CD8-positive, alpha-beta T cell (primary cell): ENCODE measurements at places on chromosomes 4 and X.

DNA sequence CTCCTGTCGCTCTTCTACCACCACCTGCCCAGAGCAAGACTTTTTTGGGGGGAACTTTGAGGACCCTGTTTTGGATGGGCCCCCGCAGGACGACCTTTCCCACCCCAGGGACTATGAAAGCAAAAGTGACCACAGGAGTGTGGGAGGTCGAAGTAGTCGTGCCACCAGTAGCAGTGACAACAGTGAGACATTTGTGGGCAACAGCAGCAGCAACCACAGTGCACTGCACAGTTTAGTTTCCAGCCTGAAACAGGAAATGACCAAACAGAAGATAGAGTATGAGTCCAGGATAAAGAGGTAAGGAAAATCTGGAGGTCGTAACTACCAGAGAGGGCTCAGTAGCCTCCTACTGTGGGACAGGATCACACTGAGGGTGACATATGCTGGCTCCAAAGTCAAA, 364.5 kb downstream of the MAPK10 start:
- DNase-seq: no peak

DNA sequence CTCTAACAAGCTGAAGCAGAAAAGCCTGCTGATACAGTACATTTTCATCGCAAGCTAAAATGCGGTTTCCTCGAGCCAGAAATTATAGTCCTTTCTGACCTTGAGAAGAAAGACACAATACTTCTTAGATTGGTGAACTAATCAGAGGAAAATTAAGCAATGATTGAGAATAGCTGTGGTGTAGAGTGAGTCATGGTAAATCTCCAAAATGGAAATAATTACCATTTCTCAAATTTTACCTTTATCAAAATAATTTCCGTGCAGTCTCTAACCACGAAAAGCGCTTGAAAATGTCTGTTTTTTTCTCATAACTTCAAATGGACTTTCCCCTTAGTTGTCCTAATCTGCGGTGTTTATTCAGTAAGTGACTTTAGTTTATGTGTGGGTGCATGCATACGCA, 190.2 kb downstream of the CPE start:
- DNase-seq: no peak

- no peak for DNase-seq
Observed at GRCh38 chr4:104418286-104418685, 76.4 kb downstream of the CXXC4 start.

DNA sequence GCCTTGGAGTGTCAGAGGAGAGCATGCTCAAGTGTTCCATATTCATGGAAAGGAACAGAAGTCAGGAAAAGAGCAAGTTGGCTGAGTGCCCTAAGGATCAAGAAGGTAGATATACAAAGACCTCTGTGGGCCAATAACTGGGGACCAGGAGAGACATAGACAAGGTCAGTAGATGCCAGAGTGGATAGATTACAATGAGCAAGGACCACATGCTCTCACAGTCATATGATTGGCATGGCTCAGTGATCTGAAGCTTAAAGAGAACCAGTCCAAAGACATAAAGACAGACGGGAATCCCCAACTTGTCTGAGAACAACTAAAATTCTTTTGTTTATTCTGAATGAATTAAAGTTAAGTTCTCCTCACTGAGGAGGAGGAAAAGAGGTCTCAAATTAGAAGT, 289.7 kb downstream of the HS3ST1 start:
- no peak for DNase-seq

DNA sequence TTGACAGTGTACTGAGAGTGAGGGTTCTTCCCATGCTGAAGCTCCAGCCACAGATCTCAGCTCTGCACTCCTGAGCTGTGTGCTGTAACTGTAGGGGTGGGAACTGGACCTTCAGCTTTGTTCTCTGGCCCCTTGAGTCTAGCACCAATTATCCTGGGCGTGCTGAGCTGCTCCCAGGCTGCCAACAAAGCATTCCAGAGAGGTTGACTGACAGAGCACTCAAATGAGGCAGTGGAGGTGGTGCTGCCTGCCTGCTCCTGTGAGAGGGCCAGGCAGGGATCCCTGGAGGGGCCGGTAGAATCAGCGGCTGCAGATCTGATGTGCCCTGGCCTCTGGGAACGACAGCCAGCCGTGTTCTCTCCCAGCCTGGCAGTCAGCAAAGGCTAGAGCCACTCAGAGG, 375.7 kb upstream of the AADAT start:
- no peak for DNase-seq

DNA sequence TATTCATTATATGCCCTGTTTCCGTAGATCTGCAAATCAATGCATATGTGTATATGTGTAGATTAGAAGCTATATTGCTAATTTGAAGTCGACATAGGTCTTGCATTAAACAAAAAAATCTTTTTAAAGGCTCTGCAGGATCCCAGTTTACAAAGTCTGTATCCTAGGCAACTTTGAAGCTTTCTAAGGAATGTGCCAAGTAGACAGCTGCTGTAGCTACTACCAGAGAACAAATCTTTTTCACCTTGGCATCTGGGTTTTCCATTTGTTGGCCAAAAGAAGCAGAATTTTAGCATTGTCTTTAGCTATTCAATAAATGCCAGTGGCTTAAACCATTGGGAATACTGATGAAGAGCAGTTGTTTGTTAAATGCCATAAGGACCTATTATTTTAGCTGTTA, 88.0 kb downstream of the NAA11 start:
- no peak for DNase-seq

GRCh38 chr4:71113294-71113693, 119.8 kb downstream of the DCK start:
- no peak for DNase-seq

- DNase-seq: no peak
Observed at GRCh38 chrX:147626605-147627004, 285.1 kb upstream of the FMR1 start.

DNA sequence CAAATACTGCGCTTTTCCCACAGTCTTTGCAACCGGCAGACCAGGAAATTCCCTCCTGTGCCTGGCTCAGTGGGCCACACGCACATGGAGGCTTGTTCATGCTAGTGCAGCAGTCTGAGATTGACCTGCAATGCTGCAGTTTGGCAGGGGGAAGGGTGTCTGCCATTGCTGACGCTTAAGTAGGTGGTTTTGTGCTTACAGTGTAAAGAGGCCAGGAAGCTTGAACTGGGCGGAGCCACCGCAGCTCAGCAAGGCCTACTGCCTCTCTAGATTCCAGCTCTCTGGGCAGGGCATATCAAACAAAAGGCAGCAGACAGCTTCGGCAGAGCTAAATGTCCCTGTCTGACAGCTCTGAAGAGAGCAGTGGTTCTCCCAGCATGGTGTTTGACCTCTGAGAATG, 390.5 kb upstream of the TECRL start:
- no peak for DNase-seq

GRCh38 chr4:95516528-95517017, 32.2 kb downstream of the UNC5C start:
- no peak for DNase-seq

GRCh38 chrX:56728321-56728720, 722 bp upstream of the NBDY start:
- DNase-seq: no peak
